HepG2 (cell line): ENCODE measurements at places on chromosomes 3 and 15. TPM values are rescaled to one million over a fixed set of nuclear protein-coding genes. Genes with fewer than 3 reads are reported as not detected.

Gene CCDC191
- 1.2 and 1.4 TPM in 2 replicates for total RNA-seq

Gene MASP1
- total RNA-seq, result 9.3 and 10.8 TPM in 2 replicates

Gene RBP2
- 2.5 TPM in 2 replicates for total RNA-seq

Gene EXOSC7
- total RNA-seq, result 74.7 and 81.9 TPM in 2 replicates

Gene SYNM
- total RNA-seq, result 3.7 and 6.0 TPM in 2 replicates

DNA sequence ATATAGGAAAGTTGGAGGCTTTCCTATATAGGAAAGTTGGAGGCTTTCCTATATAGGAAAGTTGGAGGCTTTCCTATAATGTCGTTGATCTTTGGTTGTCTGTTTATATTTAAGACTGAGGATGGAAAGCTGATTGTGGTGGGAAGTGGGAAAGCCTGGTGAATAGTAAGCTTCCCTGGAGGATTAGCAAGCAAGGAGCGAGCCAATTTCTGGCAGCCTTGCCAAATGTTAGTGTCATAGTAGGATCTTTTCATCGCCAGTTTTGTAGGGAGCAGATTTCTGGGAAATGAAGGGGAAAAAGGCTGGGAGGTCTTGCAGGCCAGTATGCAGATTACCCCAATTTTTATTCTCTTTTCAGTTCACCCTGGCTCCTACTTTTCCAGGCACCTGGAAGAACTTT, 39.9 kb upstream of the CCNL1 start:
- no peak for DNase-seq

GRCh38 chr3:41847679-41848078, 114.2 kb downstream of the ULK4 start:
- DNase-seq, result no peak
